ENCODE measurements at places on chromosomes 16 and 17.

GRCh38 chr16:85798283-85798776, 1.0 kb downstream of the EMC8 start:
- DNase-seq: no peak

GRCh38 chr17:80261159-80261894, 675 bp downstream of the RNF213 start:
- no peak for DNase-seq

DNA sequence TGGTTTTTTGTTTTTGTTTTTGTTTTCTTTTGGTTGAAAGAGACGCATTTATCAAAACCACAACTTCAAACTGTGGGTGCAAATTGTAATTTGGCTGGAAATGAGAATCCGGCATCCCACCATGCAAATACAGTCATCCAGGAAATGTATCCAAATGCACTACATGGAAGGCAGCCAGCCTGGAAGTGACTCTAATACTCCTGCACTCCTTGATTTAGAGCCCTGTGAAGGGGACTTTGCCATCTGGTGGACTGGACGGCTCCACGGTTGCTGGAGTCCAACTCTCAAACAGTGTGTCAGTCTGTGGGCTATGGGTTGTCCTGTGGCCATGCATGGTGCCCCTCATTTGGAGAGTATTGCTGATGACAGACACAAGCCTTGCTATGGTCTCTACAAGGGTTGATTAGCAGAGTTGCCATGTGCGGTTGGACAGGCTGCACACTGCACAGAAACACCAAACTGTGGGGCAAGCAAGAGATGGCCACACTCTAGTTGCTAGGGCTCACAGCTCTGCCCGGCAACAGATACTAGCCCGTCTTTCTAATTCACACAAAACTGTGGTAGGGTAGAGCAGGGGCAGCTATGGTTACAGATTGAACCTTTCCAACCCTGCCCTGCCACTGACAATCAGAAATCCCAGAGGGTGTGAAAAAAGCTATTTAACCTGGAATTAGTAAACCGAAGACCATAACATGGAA, 62.4 kb downstream of the VAT1L start:
- no peak for DNase-seq

GRCh38 chr17:3592216-3592860, 16.9 kb downstream of the TRPV1 start:
- no peak for DNase-seq

DNA sequence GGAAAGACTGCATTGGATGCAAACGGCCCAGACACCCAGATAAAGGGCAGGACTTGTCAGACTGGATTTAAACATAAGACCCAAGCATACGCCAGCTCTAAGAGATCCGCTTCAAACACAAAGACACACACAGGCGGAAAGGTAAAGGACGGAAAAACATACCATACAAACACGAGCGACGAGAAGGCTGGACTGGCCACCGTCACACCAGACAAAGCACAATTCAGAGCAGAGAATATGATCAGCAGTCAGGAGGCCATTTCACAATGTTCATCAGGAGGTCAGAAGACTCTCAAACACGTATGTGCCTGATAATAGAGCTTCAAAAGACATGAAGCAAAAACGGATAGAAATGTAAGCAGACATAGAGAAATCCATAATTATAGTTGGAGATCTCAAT, 84.9 kb upstream of the GNG13 start:
- no peak for DNase-seq

- no peak for DNase-seq
These were observed 3.4 kb upstream of the MT2A start for GRCh38 chr16:56604966-56605365.

All from stimulated activated CD8-positive, alpha-beta memory T cell treated with anti-CD3 and anti-CD28 coated beads, Interleukin-2, amount 100 ng/mL, for 1 hour (primary cell).